ENCODE measurements at places on chromosomes 5 and 9.
A peak's percentile ranks its signal among the peaks of the same experiment; 100 is the strongest.

- DNase-seq: no peak
Measured at GRCh38 chr9:34240006-34240405, 61.2 kb downstream of the UBAP1 start.

DNA sequence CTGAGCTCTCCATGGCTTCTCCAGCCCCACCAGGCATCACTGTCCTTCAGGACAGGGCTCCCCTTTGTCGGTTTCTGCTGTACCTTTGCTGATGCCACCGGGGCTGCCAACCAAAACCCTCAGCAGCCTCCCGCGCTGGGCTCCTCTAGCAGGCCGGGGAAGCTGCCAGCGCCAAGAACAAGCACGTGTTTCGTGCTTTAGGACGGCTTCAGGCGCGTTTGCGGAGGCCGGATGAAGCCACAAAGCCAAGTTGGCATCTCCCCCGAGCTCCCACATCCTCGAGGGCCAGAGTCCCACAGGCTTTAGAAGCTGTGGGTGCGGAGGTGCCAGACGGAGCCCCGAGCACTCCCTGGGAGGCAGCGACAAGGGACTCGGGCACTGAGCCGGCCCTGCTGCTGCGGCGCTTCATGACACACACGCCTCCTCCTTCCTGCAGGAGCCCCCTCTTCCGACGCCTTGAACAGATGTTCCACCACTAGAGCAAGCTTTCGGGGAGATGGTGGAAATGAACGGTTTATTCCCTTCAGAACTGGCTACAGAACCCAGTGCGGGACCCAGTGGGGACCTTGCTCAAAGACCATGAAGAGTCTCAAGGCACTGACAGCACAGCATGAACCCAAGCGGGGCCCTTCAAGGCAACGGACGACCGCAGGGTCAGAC, 36.7 kb downstream of the SARDH start:
- DNase-seq: peak; percentile 42

DNA sequence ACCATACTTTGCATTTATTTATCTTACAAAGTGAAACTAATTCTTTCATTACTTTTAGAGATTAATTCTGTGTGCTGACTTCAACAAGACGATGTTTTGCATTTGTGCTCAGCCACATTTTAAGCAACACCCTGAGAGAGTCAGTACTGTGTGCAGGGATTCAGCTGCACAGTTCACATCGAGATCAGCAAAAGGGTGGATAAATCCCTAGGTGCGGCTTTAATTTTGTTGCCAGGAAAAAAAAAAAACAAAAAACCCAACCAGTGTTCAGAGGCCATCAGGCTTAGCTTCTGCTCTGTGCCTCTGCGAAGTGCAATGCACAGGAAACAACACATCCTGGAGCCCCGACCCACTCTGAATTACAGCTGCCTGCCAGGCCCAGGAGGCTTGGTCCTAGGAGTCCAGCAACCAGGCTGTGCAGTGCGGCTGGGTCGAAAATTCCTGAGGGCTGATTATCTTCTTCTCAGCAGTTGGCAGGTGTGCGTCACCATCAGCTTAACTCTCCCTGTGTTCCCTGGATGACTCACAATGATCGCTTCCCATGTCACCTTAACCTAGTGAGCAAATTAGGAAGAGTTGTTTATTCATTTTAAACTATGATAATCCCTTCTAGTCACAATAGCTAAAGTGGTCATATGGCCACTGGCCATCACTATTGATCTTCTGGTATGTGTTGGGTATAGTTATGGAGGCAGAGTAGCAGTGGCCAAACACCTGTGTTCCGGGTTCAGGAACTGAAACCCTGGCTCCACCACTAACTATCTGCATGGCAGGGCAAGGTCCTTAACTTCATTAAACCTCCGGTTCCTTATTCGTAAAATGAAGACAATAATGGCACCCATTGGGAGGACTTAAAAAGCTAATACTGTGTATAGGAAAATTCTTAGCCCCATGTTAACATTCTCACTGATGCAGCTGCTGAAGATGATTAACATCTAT, 31.2 kb upstream of the NDUFB6 start:
- DNase-seq: no peak

DNA sequence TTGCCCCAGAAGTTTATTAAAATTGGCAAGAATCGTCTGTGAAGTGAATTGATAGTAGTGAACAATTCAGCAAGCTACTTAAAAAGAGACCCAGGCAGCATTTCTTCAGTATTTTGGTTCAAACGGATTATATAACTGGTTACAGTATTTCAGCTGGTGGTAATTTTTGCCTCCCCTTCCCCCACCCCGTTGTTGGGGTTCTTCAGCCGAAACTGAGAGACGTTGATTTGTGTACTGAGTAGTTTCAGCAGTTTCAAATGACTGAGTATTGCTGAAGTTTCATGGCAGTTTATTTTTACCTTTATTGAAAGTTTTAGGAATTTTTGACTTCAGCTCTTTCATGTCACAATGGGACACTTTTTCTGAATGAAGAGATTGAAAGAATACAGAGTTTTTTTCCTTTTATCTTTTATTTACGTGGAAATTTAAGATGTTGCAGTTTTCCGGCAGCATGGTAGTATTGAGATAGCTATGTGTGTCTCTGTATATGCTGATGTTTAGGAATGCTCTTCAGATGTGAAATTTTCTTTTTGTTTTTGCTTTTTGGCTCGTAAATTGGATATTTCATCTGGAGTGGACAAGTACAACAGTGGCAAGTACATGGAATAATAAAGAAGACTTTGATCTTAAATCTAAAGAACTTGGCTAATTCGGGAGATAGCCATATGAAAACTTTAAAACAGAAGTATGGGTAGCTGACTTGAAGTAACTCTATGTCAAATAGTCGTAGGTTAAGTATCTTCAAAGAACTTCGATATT, 1.9 kb downstream of the GPBP1 start:
- no peak for DNase-seq

- DNase-seq: no peak
Measured at GRCh38 chr9:5095795-5096194, 89.6 kb downstream of the INSL6 start.

DNA sequence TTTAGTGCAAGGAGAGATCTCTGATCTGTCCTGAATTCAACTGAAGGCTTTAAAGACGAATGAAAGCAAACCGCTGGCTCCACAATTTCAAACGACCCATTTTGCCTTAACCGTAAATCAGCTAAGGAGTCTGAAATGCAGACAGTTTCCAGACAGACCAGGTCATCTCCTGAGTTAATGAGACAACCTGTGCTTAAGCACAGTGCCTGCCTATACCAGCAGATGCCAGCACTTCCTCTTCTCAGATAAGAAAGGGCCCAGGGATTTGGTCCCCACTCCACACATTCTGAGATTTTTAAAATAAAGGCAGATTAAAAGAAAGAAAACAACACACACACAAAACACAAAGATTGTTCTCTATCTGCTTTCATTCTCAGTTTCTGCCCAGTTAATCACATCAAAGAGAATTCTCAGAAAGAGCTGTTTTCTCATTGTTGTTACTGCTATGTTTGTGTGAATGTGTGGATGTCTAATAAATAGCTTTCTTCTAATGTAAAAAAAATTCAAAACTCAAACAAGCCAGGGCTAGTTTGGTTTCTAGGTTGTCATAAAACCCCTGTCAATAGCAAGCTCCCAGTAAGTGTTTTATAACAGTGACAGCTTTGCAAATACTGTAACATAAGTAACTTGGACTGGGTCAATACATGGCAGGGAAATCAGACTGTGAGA, 157.7 kb upstream of the SLC24A2 start:
- DNase-seq: peak; percentile 7

- DNase-seq: no peak
Measured at GRCh38 chr5:3075309-3075708, 323.8 kb upstream of the IRX2 start.

GRCh38 chr5:171715551-171715950, 70.1 kb upstream of the SMIM23 start:
- no peak for DNase-seq

GRCh38 chr9:15720861-15721260, 168.0 kb downstream of the CCDC171 start:
- DNase-seq: no peak

GRCh38 chr5:175686396-175686795, 28.5 kb downstream of the HRH2 start:
- DNase-seq: no peak

- no peak for DNase-seq
Measured at GRCh38 chr9:135212961-135213360, 125.5 kb downstream of the OLFM1 start.

DNA sequence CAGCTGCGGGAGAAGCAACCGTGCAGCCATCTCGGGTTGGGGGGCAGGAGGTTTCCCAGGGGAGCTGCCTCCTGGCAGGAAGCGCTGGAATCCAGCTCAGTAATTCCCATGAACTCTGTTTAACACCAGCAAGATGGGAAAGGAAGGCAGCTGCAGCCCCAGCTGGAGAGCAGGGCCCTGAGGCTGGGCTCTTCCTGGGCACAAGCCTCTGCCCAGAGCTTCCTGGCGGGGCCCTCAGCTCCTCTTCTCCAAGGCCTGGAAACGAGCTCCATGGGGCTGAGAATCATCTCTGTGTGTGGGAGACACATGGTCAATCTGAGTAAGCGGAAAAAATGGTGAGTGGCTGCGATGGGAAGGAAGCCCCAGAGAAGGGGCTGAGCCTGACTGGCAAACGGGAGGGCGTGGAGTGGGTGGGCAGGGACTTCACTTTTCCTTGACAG, 6.3 kb downstream of the MRPL36 start:
- no peak for DNase-seq

DNA sequence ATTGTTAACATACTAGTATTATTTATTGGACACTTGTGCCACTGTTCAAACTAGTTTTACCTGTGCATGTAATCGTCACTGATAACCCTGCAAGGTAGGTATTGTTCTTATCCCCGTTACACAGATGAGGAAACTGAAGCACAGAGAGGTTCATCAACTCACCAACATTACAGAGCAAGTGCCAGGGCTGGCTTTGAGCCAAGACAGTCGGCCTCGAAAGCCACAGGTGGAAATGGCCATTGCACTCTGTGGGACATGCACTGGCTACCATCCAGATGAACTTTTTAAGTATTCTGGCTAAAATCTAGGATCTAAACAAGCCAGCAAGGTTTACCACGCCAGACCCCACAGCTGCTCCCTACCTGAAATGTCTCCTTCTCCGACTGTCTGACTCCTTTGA, 57.9 kb downstream of the TEX10 start:
- no peak for DNase-seq

DNA sequence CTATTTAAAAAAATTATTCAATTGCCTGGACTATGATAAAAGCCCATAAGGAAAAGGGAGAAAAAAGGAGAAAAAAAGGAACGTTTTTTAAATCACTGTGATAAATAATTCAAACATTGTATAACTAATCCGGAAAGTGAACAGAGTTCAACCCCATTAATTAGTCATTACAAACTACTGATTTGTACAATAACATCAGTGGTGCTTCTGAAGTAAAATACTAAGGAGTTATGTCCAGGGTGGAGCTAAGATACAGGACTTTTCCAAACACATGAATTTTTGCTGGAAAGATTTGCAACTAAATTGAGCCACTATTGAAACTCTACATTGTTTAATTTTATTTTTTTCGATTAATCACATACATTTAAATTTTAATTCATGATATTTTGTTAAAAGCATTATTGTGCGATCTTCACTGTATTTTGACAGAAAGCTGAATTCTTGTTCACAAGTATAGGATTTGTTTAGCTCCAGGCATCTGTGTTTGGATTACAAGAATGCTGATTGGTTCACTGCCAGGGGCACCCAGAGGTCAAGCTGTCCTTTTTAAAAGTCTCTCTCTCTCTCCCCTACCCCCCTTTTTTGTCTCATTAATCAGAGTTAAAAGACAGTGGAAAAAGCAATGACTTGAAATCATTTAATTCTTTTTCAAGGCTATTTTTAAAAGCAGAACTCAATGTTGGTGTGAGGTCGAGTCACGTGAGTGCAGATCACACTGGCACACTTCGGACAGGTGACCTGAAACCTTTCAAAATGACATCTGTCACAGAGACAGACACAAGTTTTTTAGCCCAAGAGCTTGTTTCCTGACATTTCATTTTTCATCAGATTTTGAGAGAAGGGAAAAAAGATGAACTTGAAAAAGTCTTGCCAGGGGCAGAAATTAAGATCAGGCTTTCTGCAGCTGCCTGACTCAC, 387.3 kb downstream of the NR2F1-AS1 start:
- DNase-seq: no peak

DNA sequence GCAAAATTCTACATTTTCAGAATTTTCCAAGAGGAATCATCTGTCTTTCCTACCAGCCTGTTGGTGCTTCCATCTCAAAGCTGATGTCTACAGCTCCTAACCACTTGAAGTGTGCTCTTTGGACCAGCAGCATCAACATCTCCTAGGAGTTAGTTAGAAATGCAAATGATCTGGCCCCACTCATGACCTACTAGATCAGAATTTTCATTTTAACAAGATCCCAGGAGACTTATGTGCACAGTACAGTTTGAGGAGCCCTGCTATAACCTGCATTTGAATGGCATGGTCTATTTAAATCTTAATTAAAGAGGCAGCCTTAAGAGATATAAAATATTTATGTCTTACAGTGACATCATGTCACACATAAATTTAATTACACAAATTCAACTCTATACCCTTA, 33.8 kb downstream of the ITK start:
- no peak for DNase-seq

- no peak for DNase-seq
Measured at GRCh38 chr5:91166059-91166807, 216.9 kb downstream of the ARRDC3 start.

GRCh38 chr5:31361234-31361633, 167.7 kb downstream of the CDH6 start:
- no peak for DNase-seq

- no peak for DNase-seq
Measured at GRCh38 chr5:13992795-13993194, 48.3 kb upstream of the DNAH5 start.

DNA sequence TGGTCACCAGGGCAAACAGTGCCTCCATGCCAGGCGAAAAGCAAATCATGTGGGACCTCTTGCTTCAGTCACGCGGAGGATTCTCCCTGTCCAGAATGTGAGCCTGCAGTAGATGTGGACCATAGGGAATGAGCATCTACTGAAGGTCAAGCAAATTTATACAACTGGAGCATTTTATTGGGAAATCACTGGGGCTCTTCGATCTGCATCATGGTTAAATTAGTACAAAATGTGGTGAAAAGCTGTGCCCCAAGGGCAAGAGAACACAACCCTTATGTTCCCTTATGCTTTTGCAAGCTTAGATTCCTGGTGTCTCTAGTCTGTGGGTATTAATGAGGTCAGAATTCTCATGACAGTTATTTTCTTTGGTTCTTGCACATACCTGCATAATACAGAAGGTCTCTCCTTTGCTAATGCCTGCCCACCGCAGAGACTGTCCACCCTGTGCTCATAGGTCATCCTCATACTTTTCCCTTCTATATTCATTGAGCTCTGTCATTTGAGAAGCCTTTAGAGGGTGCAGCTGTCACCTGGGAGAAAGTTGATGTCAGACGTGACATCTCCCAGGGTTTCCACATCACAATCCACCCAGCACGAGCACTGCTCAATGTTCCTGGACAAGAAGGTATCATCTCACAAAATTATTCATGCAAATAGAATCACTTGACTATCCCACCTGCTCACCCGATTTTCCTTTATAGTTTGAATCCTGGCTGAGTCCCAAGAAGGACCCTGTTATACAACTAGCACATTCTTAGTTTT, 111.7 kb downstream of the NXNL2 start:
- no peak for DNase-seq

Data from cerebellum (tissue), 4 donors.